NCI-H526 (cell line): ENCODE measurements at places on chromosomes 12 and 14.
A peak's percentile ranks its signal among the peaks of the same experiment; 100 is the strongest.

DNA sequence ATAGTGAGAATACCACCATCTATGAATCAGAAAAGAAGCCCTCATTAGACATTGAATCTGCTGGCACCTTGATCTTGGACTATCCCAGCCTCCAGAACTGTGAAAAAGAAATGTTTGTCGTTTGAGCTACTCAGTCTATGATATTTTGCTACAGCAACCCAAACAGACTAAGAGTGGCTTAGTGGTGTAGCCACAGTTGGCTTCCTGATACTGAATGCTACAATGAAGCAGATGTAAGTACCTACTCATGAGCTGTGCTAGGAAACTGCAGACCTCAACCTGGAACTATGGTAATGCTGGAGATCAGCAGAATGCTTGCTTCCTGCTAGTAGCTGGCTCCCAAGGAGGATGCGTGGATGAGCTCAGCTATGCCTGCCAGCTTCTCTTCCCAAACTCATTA lies 268.6 kb upstream of the CRY1 start:
- DNase-seq, result no peak

DNA sequence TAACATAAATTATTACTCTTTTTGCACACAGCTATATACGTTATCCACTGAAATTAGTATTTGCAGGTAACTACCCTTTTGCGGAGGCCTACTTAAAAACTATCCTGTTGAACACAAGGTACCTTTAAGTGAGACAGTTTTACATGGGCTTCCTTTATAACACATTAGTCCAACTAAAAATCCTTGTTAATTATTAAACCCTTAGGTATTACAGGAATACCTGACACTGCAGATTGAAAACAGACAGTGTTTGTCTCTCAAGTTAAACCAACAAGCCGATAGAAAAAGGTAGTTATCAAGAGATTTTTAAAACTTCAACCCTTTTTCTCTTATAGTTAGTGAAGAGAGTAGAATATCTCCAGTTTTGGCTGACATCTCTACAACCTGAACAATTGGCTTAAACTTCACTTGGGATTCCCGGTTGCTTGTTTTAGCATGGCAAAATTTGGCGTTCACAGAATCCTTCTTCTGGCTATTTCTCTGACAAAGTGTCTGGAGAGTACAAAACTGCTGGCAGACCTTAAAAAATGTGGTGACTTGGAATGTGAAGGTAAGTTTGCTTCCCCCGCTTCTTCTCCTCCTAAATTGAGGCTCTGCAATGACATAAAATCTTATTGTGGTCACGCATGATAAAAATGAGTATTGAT lies at the start of gene MIA2:
TSS of gene MIA2 (plus strand) at position 236 of the 647 bp plus-strand sequence. CDS start at position 436, 200 bp downstream.
- DNase-seq, result peak; percentile 10

GRCh38 chr12:85476756-85477155 lies 196.7 kb downstream of the ALX1 start:
- no peak for DNase-seq

GRCh38 chr12:4223273-4223845 lies 50.2 kb upstream of the CCND2 start:
- no peak for DNase-seq

DNA sequence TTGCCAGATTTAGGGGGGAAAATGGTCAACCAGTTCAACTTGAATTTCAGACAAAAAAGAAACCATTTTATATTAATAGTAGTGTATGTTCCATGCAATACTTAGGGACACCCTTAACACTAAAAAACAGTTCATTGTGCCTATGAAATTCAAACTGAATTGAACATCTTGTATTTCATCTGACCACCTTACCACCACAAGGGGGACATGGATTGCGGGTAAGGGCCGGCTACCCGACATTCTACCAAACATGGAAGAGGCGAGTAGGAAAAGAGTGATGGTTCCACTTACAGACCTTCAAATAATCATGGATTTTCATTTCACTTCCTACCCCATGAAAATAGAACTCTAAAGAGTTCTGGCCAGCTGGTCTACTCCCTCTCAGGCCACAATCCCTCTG lies 10.3 kb upstream of the STK38L start:
- DNase-seq, result no peak

GRCh38 chr12:108542320-108542719 lies 18.7 kb downstream of the SART3 start:
- DNase-seq, result no peak

DNA sequence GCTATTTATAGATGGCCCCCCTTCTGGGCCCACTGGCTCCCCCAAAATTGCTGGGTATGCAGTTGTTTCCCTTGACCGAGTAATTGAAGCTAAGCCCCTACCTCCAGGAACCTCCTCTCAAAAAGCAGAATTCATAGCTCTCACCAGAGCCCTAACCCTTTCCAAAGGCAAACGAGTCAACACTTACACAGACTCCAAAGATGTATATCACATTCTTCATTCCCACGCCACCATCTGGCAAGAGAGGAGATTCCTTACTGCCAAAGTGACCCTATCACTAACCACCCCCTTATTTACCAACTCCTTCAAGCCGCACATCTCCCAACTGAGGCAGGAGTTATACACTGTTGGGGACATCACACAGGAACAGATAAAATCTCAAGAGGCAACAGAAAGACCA lies 66.8 kb downstream of the MOK start:
- DNase-seq, result no peak

DNA sequence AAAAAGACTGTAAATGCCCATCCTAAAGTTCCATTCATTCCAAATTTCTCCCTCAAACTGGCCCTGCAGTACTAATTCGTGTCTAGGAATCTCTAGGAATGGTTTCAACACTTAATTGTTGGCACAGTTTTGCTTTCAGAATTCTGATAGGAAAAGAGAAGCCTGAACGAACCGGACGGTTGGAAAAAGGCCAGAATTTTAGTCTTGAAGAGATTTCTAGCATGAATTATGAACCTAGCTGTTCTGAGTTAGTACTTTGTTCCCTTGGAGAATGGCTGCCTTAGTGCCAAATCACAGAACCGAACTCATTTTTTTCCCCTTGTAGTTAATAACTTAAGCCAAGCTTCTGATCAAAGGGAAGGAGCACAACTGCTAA lies 262.6 kb downstream of the ADAMTS20 start:
- DNase-seq, result no peak

DNA sequence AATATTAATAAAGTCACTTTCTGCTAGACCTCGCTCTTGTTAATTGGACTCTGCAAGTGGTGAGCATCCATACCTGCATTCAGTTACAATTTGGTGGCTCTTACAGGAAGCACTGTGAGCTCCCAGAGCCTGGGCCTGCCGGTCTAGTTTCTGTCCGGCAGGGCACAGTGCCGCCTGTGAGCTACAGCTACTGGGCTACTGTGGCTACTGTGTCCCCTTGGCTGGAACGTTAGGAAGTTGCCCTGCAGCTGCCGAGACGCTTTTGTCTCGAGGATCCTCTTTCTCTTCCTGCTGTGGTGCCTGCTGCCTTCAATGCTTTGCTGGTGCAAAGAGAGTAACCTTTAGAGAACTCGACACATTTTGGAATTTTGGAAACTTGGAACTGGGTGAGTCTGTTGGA lies 44.6 kb upstream of the PTGDR start:
- no peak for DNase-seq

GRCh38 chr14:24606297-24606696 lies 3.2 kb downstream of the GZMH start:
- no peak for DNase-seq

GRCh38 chr12:117182866-117183265 lies 7.4 kb downstream of the FBXO21 start:
- no peak for DNase-seq

- no peak for DNase-seq
Measured at GRCh38 chr14:81561084-81561775, 27.6 kb upstream of the SEL1L start.

GRCh38 chr14:104041430-104042104 lies 43.9 kb upstream of the ASPG start:
- DNase-seq, result peak; percentile 61

DNA sequence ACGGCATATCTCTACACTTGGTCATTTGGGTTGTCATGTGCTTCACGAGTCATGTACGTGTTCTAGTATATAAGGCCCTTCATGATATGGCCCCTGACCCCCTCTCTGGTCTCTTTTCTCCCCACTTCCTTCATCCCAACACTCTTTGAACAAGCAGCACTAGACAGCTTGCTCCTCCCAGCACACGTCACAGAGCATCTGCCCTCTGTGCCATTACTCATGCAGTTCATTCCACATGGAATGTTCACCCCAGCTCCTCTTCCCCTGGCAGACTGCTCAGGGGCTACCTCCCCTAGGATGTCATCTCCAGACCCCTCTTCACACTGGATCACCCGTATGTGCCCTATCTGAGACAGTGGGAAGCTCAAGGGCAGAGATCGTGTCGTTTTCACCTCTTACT lies 14.1 kb upstream of the LRP1-AS start:
- DNase-seq, result no peak

GRCh38 chr14:32985866-32986265 lies 47.2 kb downstream of the NPAS3 start:
- DNase-seq, result no peak

DNA sequence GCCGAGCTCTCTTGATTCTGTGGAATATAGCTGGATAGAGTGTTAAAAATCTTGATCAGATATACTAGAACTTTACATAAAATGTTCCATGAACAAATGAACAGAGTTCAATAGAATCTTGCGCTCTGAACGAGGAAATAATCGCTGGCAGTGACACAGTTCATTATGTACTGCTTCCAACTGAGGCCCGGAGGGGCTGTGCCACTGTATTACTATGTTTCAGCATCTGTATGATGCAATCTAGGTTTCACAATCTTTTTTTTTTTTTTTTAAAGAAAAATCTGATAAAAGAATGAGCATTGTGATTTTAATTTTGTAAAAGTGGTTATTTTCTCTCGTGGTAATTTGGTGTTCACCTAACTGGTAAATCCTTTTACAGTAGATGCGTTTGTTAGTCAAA lies 77.2 kb downstream of the FERMT2 start:
- DNase-seq, result no peak

GRCh38 chr12:108143144-108143543 lies 14.1 kb downstream of the WSCD2 start:
- DNase-seq, result no peak

DNA sequence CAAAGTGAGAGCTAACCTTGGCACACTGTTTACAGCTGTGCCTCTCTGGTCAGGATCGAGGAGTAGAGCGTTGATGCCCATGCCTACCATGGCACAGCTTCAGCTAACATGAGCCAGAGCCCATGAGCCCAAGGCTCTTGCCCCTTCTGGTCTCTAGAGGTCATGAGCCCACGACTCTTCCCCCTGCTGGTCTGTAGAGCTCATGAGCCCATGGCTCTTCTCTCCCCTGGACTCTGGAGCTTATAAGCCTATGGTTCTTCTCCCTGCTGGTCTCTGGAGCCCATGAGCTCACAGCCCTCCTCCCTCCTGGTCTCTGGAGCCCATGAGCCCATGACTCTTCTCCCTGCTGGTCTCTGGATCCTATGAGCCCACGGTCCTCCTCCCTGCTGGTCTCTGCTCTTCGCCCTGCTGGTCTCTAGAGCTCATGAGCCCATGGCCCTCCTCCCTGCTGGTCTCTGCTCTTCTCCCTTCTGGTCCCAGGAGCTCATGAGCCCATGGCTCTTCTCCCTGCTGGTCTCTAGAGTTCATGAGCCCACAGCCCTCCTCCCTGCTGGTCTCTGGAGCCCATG lies 16.6 kb upstream of the CLMN start:
- no peak for DNase-seq

DNA sequence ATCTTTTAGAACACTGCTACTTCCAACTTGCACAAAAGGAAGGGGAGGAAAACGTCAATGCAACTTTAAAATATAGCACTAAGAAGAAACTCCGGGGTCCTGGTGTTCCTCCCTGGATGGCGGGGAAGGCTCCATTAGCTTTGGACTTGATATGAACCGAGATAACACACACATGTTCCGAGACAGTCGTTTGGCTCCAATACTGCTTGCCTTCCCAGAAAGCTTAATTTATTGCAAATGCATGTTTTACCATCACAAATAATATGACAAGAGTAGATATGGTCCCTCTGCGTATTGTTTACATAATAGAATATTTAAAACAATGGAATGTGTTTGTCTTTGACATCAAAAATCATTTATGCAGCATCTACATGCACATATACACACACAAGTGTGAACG lies 87.6 kb upstream of the CLMN start:
- no peak for DNase-seq

DNA sequence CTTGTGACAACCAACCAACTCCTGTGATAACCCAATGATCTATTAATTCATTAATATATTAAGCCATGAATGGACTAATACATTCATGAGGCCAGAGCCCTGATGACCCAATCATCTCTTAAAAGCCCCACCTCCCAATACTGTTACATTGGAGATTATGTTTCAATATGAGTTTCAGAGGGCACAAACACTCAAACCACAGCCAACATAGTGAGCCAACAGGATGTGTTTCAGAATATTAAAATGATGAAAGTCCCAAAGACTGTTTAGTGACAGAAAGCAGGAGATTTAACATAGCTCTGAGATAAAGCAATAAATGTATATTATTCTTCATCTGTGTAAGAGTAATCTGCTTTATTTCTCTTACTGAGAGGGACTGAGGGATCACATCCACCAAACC lies 71.7 kb downstream of the PTPRO start:
- no peak for DNase-seq

GRCh38 chr12:74980510-74980909 lies 229.1 kb downstream of the KCNC2 start:
- DNase-seq, result no peak

GRCh38 chr14:102663440-102663839 lies 71.0 kb downstream of the RCOR1 start:
- no peak for DNase-seq

GRCh38 chr12:53551889-53552291 lies 44.6 kb upstream of the NPFF start:
- no peak for DNase-seq

DNA sequence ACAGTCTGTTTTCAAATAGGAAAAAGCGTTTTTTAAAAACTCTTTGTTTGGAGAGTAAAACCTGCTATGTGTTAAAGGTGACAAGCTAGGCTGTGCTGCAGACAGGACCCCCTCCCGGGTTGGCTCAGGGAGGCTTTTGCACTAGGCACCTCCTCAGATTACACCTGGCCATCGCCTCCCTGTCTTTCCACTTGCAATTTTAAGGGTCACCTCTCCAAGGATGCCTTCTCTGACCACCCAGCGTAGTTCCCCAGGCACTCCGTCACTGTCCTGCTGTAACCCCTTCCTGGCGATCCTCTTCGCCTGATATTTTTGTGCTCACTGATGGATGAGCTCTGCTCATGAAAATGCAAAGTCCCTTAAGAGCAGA lies 80.7 kb downstream of the NTF3 start:
- DNase-seq, result no peak

GRCh38 chr12:109760031-109760929 lies 46.7 kb downstream of the FAM222A start:
- no peak for DNase-seq

DNA sequence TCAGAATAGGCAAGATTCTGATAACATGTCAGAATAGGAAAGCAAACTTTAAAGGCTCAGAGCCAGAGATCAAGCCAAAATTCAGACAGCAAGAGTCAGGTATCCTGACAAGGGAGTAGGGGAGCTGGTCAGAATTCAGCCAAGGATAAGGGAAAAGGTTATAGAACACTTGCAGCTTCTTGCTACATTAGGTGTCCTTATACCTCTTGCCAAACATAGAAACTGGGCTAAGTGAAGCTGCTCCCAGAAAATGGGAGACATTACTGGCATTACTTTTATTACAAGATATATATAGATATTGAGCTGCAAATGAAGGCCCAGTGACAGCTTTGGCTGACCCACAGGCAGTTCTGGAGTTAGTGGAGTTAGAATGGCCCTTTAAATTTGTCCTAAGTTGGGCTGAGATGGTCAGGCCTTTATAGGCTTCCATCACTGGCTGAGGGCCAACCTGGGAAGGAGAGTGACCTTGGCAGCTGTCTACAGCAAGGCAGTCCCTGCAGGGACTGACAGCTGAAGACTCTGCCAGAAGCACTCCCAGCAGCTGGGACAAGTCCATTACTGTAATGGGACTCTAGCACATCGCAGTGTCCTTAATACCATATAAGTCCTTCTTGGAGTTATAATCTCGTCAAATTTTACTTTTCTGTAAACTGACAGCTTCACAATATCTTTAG lies 83.0 kb downstream of the LRRC9 start:
- no peak for DNase-seq
